ENCODE measurements at places on chromosomes 2 and 18.

- DNase-seq, result no peak
Measured at GRCh38 chr2:74048843-74049519, 64.3 kb downstream of the TET3 start.

GRCh38 chr2:195737511-195738325 is 80.7 kb downstream of the SLC39A10 start:
- DNase-seq, result no peak

- no peak for DNase-seq
Measured at GRCh38 chr2:145802133-145802532, 1282.2 kb upstream of the ZEB2 start.

GRCh38 chr18:63187791-63188460 is 131.6 kb downstream of the BCL2 start:
- no peak for DNase-seq

DNA sequence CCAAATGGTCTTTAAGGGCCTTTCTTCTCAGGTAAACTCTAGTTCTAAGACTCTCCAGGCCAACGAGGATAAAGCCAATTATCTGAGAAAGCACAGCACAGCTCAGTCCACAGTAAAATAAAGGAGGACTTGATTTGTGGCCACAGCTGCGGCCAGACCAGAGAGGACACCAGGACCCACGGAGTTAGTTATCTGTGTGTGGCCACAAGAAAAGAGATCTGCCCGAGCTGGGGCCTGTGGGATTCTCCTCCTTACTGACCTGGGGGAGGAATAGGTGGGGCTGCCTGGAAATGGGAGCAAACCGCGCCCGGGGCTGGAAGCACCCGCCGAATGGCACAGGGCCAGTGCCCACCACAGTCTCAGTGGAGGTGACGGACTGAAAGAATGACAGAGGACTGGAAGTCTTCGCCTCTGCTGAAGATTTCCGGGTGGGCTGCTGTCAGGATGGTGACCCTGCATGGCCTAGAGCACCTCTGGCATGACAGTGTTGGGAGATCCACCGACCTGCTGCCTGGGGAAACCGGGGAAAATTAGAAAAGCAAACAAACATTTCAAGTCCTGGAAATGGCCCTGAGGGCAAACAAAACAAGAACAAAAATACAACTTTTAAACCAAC is 13.3 kb downstream of the PROC start:
- DNase-seq, result no peak

DNA sequence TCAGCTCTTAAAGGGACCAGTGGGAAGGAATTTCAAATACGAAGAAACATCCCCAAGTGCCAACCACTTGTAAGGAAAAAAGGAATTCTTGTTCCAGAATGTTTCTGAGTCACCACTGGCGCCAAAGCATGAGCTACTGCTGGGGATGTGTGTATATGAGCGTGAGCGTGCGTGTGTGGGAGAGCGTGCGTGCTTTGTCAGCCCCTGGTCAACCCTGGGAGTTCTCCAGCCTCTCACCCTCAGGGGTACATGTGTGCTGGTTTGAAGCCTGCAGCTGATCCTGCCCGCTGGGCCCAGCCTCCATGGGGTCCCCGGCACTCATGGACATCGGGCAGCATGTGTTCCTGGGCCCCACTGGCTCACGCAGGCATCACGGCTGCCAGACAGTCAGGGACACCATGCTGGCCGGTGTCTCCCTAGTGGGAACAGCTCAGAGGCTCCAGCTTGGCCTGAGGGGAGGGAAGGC is 17.1 kb downstream of the HS6ST1 start:
- DNase-seq, result no peak

DNA sequence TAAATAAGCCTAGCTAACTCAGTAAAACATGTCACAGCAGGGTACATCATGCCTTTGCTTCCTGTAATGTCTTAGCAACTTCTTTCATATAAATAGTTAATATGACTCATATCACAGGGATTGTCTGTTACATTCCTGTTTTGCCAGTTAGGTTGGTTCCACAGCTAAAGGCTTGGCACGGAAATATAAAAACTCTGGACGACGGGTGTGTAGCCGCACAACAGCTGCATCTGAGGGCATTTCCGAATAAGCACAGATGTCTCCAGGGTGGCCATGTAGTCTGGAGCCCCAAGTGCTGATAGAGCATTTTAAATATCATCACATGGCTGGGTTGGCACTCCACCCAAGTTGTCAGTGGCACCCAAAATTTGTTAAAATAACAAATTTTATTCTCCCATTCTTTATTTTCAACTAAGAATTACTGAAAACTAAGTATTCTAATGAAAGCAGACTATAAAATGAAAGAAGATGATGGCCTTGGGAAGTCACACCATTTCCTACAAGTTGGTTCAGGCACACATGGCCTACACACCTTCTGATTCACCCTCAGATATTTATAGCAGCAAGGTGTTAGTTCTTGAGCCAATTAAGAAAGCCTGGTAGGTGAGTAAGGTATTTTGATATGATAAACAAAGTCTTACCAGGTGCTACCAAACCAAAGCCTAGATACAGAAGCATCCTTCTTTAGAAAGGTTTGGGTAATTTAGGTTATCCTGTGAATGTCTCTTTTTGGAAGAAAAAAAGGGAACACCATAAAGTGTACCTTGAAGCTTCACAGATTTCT is 61.8 kb upstream of the STK17B start:
- DNase-seq, result no peak

- DNase-seq, result no peak
Measured at GRCh38 chr2:224401641-224402342, at the start of gene FAM124B. Gene FAM124B, minus strand, starts transcription at chr2:224402107. Its CDS starts 339 bp downstream, at chr2:224401768.

DNA sequence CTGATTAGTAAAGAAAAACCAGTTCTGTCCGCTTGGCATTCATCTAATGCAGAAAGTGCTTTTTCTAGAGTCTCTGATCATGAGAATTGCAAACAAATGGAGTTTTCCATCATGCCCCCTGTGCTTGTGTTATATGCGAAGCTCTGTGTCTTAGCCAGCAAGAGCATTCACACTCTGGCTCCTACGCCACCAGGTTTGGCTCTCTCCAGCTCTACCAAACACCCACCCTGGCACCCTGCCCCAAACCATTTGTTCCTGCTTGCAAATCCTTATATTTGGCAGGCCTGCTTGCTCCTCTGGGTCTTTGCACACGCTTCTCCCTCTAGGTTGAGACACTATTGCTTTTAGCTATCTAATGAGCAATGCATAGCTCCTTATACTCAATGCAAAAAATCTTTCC is 204.1 kb upstream of the CYRIA start:
- DNase-seq, result no peak
